ENCODE measurements at places on chromosomes 13 and 19.

GRCh38 chr19:41934849-41935374 lies 6.7 kb upstream of the ERFL start:
- DNase-seq = peak; percentile 69

- DNase-seq = no peak
Measured at GRCh38 chr13:35839806-35840205, 291.4 kb downstream of the DCLK1 start.

DNA sequence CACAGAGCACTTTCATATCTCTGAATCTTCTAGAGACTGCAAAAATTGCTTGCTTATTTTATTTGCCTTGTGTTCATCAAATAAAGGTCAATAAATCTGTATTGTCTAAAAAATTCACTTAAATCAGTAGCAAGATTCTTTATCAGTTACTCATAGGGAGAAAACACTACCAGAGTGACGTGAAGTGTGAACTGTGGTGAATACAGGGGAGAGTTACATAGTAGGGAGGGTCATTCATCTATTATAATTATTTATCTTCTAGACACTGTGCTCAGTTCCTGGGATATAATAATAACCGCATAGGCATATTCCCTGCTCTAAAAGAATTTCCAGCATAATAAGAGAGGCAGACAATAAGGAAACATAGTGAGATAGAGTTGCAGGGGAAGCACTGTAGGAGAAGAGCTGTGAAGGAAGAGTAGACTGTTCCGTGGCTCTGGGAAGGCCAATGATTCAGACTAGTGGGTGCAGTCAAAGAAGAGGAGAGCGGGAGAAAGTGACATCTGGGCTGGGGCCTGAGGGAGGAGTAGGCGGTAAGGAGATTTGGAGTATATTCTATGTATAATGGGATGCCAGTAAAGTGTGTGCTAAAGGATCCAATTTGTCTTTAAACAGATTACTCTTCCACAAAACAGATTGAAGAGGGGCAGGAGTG lies 84.0 kb upstream of the TDRD3 start:
- no peak for DNase-seq

DNA sequence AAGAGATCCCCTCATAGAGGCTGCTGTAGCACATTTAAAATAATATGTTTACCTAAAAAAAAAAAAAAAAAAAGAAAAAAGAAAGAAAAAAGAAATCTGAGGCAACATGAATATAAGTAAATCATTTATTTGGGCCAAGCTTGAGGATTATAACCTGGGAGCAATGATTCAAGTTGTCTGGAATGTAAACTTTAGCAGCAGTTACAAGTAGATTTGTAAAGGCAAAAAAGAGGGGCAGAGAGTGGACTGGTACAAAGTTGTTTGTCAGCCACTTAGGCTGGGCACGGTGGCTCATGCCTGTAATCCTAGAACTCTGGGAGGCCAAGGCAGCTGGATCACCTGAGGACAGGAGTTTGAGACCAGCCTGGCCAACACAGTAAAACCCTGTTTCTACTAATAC lies 11.3 kb downstream of the ZNF43 start:
- no peak for DNase-seq

DNA sequence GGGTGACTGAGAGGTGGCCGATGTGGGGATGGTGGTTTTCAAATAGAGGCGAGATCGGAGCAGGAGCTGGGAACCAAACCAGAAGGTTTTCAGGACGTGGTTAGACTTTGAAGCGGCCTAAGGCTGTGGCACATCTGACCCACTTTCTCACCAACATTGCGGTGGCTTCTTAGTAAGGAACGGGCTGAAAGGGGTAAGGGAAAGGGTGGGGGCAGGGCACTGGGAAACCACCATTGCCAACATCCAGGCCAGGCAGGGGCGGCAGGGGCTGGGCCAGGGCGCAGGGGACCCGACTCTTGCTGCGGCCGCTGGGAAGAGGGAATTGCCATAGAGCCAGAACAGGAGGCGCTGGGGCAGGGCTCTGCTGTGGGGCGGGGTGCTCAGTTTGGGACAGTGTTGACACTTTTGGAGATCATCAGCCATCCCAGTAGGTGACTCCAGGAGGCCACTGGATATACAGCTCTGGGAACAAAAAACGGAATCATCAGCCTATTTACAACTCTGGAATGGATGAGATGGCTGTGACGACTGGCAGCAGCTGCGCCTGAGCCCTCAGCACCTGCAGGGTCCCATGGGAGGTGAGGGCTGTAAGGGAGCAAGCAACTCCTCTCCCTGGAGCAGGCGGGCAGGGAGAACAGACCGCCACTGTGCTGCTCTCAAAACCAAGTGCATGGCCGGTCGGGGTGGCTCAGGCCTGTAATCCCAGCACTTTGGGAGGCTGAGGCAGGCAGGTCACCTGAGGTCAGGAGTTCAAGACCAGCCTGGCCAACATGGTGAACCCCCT lies 52.2 kb downstream of the IRS2 start:
- no peak for DNase-seq

- DNase-seq = no peak
Measured at GRCh38 chr13:94210816-94211215, 268.7 kb downstream of the DCT start.

DNA sequence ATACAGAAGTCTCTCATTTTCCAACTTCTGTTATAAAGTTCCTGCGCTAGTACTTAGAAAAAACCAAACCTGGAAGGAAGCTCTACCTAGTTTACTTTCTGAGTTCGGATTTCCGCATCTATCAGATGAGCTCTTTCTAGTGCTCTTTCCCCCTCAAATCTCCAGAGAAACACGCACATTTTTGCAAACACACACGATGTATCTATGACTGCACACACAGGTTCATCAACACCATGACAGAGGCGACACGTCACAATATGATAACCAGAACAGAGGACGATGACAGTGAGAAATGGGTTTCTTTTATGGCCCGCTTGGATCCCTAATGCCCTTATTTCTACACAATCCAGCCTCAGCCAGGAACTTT lies 629 bp upstream of the LRRC63 start:
- peak; percentile 10 for DNase-seq

DNA sequence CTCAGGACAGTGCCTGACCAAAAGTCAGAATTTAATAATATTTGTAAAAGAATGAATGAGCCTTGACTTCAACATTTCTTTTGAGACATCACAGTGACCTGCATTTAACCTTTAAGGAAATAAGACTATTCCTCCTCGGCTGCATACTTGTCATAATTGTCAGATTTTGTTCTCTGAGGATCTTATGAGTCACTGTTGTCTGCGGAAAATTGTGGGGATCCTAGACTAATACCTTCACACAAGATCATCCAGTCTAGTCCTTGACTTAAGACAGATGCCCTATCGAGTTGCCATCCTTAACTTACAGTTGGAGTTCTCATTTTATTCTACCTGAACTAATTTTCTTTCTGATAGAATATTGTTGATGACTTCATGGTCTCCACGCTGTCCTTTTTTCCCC lies 198.4 kb downstream of the DLEU7 start:
- DNase-seq = no peak

- DNase-seq = no peak
Measured at GRCh38 chr13:75151081-75151643, 330.8 kb downstream of the TBC1D4 start.

DNA sequence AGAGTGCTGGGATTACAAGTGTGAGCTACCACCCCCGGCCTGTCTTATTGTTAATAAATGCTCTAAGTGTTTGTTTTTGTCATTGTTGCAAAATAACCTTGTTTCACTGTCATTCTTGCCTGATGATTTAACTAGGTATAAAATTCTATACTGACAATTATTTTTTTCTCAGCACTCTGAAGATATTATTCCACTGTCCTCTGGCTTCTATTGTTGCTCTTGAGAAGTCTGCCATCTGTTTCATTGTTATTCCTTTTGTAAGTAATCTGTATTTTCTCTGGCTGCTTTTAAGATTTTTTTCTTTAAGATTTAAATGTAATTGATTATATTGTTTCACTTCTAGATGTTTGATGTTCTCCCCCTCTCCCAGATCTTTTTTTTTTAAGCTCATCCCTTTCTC lies 17.6 kb downstream of the ZNF420 start:
- DNase-seq = no peak

DNA sequence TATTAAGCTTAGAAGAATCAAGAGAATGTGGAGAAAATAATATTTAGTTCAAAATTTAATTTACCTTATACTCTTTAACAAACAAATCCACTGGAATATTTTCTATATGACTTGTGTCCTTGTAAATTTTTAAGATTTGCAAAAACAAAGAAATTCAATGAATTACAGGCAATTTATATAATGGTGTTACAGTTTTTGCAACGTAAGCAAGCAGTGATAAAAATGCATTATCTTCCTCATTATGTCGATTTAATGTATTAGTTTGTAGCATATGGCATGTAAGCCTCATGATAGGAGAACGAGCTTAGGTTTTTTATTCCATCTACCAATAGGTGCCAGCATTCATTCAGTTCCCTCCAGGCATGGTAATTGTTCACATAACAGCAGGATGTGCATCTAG lies 100.0 kb upstream of the PCDH9 start:
- DNase-seq = no peak

DNA sequence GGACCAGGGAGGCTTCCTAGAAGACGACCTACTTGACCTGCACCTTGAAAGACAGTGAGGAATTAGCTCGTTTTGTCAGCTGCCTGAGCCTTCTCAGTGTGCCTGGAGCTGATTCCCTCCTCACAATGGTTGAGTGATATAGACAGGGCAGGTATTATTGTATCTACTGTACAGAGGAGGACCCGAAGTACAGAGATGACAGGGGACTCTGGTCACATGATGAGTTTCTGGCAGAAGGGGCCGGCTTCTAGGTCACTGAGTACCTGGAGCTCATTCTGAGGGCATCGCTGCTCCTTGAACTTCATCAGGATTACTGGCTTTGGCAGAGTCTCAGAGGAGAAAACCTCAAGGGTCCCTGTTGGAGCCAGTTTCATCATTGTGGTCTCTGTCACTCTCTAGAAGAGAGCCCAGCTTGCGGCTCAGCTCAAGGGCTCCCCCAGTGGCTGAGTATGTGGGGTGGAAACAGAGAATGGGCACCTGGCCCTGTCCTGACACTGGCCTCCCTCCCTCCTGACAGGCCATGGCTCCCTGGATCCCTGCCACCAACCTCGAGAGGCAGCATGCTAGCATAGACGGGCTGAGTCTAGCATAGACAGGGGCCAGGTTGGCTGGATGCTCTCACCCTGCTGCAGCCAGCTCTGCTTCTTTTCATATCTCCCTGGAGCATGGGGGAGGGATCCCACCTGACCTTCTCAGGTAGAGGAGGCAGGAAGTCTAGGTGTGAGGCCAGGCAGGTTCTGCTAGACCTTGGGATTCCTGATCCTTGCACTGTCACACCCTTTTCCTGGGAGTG lies 38.7 kb downstream of the NFIX start:
- peak; percentile 80 for DNase-seq

DNA sequence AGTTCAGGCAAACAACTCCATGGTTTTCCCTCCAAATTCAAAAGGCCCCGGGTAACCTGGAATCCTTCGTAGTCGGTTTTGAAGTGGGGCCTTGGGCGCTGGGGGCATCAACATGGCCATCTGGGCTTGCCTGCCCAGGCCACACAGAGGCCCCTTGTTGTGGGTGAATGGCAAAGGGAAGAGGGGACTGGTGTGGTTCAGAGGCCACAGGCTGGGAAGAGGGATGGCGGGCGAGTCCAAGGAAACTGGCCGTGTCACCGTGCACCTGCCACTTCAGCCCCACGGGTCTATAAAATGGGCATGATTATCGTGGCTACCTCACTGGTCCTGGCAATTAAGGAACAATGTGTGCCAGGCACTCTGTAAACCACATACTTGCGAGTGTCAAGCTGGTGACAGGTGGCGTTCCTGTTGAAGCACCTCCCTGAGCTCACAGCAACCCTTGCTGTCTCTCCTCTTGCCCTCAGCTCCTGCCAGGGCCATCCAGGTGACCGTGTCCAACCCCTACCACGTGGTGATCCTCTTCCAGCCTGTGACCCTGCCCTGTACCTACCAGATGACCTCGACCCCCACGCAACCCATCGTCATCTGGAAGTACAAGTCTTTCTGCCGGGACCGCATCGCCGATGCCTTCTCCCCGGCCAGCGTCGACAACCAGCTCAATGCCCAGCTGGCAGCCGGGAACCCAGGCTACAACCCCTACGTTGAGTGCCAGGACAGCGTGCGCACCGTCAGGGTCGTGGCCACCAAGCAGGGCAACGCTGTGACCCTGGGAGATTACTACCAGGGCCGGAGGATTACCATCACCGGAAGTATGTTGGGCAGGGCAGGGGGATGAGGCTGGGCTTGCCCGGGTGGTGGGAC lies 1.3 kb downstream of the LSR start:
- no peak for DNase-seq

- DNase-seq = no peak
Measured at GRCh38 chr19:31232180-31232579, 117.1 kb downstream of the TSHZ3 start.

DNA sequence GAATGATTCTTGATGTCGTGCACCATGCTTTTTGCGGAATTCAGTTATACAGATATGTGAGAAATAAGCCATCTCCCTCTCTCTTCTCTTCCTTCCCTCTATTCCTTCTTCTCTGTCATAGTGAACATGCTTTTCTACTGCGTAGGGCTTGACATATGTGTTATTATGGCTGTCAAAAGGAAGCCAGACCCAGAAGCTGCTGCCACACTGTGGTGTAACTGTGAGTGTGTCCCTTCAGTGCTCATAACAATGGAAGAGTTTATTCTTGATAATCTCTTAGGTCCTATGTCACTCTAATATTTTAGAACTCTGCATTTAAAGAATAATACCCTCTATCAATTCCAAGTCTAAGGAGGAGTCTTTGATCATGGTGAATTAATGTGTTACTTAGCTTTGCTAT lies 208.9 kb upstream of the TMTC4 start:
- DNase-seq = no peak

- DNase-seq = no peak
Measured at GRCh38 chr13:72109863-72110262, 242.9 kb upstream of the DACH1 start.

GRCh38 chr19:39187552-39187943 lies 9.2 kb upstream of the NCCRP1 start:
- DNase-seq = no peak

DNA sequence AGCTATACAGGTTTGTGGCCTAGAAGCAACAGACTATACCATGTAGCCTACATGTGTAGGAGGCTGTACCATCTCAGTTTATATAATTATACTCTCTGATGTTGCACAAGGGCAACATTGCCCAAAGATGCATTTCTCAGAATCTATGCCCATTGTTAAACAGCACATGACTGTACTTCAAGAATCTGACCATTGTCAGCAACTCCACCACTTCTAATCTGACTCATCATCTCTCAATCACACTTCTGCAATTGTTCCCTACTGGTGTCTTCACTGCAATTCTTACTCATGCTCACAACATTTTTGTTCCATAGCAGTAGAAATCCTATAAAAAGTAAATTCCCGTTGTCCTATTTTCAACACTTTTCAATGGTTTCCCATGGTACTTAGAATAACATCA lies 63.9 kb upstream of the ATXN8OS start:
- no peak for DNase-seq
